RPMI7951 (cell line): ENCODE measurements at places on chromosomes 7 and 10. TPM values are rescaled to one million over a fixed set of nuclear protein-coding genes. Genes with fewer than 3 reads are reported as not detected.
A peak's percentile ranks its signal among the peaks of the same experiment; 100 is the strongest.

The PLEKHS1 gene
- 0.29 and 0.84 TPM in 2 replicates for total RNA-seq

The HOXA6 gene
- total RNA-seq: 1.8 and 7.2 TPM in 2 replicates

The HYCC1 gene
- 120 and 150 TPM in 2 replicates for total RNA-seq

The ALDH18A1 gene
- 54.2 and 64.5 TPM in 2 replicates for total RNA-seq

The MYH16 gene
- total RNA-seq: 1.1 and 1.2 TPM in 2 replicates

The ADAP1 gene
- 1.6 and 1.8 TPM in 2 replicates for total RNA-seq

The NPSR1 gene
- total RNA-seq: not detected in 2 replicates

The ARPC1A gene
- 251 and 266 TPM in 2 replicates for total RNA-seq

The IL15RA gene
- total RNA-seq: 15.3 and 18.5 TPM in 2 replicates

The CDC14C gene
- not detected in 2 replicates for total RNA-seq

The SLC26A3 gene
- total RNA-seq: not detected in 2 replicates

The FAM13C gene
- total RNA-seq: 3.4 and 4.1 TPM in 2 replicates

The AS3MT gene
- 1.3 and 1.9 TPM in 2 replicates for total RNA-seq

The INTS1 gene
- total RNA-seq: 43.3 and 49.5 TPM in 2 replicates

The TUBB8 gene
- not detected in 2 replicates for total RNA-seq

The LIPN gene
- total RNA-seq: not detected in 2 replicates

- DNase-seq: no peak
Observed at GRCh38 chr10:124978376-124978725, 36.4 kb downstream of the ZRANB1 start.

- DNase-seq: no peak
Observed at GRCh38 chr10:67770537-67770936, 67.5 kb downstream of the DNAJC12 start.

- DNase-seq: no peak
Observed at GRCh38 chr7:10756981-10757380, 216.7 kb upstream of the PHF14 start.

GRCh38 chr10:87927091-87927490 is 63.7 kb downstream of the PTEN start:
- peak; percentile 18 for DNase-seq

- DNase-seq: no peak
Observed at GRCh38 chr7:107394276-107394675, 75.6 kb upstream of the GPR22 start.

GRCh38 chr7:122397381-122397780 is 92.8 kb upstream of the FEZF1 start:
- no peak for DNase-seq

GRCh38 chr10:114499630-114500190 is 95.4 kb upstream of the AFAP1L2 start:
- DNase-seq: no peak

DNA sequence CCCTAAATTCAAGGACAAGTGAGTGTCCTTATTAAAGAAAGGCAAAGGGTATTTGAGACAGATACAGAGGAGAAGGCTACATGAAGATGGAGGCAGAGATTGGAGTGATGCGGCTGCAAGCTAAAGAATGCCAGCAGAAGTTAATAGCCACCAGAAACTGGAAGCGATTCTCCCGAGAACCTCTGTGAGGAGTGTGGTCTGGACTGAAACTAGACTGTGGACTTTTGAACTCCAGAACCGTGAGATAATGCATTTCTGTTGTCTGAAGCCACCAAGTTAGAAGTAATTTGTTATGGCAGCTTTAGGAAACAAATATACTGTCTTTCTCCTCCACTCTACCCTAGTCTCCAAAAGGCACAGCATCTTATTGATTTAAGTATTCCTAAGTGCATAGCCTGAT is 80.3 kb upstream of the CREB5 start:
- DNase-seq: no peak

- no peak for DNase-seq
Observed at GRCh38 chr10:60336901-60337630, 52.6 kb downstream of the ANK3 start.

DNA sequence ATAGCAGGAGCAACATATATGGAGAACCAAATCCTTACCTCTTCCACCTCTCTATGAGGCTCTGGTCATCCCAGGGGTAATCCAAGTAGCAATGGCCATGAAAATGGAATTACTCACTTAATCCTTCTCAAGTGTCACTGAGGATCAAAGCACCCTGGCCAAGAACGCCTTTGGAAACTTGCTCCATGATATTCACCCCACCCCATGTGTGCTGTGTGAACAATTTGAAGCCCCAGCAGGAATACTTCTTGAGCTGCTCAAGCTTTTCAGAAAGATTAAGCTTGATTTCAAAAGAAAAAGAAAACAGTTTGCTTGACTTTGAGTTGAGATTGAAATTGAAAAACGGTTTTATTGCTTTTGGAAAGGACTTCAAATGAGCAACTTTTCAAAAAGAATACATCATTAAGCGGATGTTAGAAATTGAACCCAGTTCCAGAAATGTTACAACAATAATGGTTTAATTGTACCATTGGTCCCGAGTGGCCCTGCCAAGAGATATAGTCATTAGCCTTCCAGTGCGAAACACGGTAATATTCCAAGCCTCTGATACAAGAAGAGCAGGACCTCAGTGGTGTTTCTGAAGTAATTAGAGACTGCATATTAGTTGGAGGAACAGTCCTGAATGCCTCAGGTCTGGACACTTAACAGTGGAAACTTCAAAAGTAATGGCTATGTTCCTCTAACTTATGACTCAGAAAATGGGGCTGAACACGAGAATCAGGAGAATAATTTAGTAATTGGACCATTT is 208.1 kb downstream of the NEBL start:
- DNase-seq: no peak

- no peak for DNase-seq
Observed at GRCh38 chr10:36026656-36027390, 384.7 kb upstream of the FZD8 start.

DNA sequence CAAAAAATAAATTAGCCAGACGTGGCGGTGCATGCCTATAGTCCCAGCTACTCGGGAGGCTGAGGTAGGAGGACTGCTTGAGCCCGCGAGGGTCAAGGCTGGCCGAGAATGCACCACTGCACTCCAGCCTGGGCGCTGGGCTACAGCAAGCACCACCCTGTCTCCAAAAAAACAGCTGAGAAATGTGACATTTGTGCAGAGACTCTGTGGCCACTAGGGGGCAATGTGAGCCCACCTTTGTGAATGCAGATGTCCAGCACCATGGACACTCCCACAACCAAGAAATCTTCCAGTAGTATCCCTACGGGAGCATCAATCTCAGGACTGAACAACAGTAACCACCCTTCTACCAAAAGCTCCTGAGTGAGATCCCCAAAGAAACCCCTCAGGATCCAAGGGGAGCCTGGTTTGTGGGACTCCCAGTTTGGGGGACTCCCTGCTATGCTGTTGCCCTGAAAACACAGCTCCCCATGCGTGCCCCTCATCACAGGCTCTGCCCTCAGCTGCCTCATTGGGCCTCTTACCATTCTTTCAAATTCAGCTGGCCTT is 6.2 kb upstream of the AHCYL2 start:
- DNase-seq: peak; percentile 80

DNA sequence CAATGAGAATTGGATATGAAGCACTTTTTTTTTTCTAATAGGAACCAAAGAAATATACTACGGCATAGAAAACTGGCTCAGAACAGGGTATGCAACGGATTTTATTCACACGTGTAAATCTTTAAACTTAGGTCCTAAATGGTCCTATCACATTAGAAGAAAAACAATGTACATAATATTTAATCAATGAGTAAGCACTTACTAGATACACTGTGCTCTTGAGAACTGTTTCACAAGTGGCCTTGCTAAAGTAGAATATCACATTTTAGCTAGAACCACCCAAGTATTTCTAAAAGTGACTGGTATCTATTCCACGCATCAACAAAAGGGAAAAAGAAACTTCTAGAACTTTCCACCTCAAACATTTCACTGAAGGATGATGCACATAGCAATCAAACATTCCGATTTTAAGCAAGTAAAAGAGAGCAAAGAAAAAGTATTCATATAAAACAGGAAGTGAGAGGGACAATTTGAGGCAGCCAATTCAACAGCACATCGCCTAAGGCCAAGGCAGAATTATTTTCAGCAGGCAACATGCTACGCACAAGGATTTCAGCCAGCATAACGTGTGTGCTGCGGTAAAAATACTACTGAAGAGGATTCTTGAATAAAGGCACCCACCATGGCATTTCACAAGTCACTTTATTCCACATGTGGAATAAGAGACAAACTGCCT is 55.8 kb downstream of the PARD3 start:
- peak; percentile 81 for DNase-seq

DNA sequence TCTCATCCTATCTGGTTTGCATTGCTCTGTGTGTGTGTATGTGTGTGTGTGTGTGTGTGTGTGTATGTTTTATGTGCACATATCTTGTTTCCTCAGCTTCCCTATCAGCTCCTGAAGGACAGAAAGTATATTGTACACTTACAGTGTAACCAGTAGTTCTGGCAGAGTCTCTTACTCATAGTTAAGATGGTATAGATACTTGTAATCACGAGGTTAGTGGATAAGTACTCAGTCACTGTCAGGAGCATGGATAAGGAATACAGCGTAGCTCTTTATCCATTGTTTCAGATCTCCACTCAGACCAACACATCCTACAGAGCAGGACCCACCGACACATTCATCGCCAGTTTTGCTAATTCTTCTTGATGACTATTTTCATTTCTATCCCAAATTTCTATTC is 275.0 kb downstream of the TSPAN12 start:
- no peak for DNase-seq

GRCh38 chr10:58836991-58837575 is 324.4 kb downstream of the BICC1 start:
- no peak for DNase-seq

DNA sequence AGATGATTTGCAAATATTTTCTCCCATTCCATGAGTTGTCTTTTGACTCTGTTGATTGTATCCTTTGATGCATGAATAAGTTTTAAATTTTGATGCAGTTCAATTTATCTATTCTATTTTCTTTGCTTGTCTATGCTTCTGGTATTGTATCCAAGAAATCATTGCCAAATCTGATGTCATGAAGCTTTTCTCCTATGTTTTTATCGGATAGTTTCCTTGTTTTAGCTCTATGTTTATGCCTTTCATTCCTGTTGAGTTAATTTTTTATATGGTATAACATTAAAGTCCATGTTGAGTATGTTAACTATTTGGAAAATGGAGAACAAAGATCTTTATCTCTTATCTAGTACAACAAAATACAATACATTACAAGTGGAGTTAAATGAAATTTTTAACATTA is 27.6 kb upstream of the VPS41 start:
- DNase-seq: no peak

DNA sequence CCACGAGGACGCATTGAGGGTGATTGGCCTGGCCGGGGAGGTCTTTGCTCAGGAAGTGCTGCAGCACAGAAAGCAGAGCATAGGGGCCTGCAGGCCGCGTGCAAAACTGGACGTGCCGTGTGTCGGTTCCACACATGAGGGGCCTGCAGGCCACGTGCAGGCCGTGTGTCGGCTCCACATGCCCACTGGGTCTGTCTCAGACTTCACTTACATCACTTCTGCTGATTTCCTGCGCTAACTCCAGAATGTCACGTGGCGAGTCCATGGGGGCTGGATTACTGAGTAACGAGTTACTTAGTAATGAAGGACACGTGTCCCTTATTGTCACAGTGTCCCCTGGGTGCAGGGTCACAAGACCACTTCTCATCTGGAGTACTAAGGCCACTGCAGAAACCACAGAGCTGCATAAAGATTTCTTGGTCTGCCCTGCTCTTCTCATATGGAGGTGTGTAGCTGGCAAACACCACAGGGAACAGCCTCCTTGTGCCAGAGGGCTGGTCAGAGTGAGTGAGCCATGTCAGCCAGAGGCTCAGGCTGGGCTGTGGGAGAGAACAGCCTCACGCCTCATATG is 60.8 kb downstream of the GDI2 start:
- no peak for DNase-seq

DNA sequence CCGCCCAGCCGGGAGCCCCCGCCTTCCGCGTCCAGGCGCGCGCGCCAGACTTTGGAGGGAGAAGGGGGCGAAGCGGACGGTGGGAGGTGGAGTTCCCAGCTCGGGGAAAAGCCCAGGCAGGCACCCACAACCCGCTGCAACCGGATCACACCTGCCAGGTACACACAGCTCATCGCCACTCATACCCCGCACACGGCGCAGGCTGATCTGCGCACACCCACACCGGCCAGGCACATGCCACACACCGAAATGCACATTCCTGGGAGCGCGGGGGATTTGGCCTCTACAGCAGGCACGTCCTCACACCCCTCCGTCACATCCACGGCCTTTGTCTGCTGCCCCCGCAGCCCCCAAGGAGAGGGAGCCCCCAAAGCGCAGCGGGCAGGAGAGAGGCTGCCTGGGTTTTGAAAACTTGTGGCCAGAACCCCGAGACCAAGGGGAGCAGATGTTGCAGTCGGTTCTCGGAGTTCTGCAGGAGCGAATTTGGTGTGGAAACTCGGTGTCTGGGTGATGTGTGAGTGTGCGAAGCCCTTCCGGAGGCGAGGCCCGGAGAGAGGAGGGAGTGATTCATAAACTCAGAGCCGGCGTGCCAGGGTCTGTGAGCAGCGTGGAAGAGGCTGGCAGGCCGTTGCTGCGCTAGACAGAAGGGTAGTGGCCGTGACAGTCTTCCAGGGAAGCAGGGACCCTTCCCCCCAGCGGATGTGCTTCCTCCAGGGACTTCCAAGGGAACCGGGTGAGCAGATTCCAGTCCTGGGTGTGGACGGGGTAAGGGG is 734 bp downstream of the CHST3 start:
- peak; percentile 78 for DNase-seq

GRCh38 chr10:11237571-11237970 is 219.9 kb downstream of the CELF2 start:
- no peak for DNase-seq

- DNase-seq: no peak
Observed at GRCh38 chr7:151427705-151428377, 12.1 kb downstream of the CRYGN start.

- no peak for DNase-seq
Observed at GRCh38 chr10:60086421-60086820, 180.1 kb upstream of the CCDC6 start.

DNA sequence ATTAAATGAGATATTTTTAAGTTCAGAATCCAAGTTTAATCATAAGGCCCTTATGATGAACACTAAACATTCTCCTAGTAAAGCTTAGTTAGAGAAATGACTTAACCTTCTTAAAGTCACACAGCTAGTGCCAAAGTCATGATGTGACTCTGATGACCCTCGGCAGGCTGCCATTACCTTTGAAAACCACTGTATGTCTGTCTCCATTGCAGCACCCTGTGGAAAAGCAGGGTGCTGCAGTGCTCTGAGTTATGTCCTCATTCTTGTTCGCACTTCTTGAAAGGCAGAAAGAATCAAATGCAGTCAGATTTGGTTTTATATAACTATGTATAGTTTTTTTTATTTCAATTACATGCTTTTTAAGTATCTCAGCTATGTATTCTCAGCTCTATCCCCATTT is 105.0 kb downstream of the PHTF2 start:
- DNase-seq: peak; percentile 21

GRCh38 chr10:60134548-60134947 is 228.2 kb upstream of the CCDC6 start:
- no peak for DNase-seq

- DNase-seq: peak; percentile 40
Observed at GRCh38 chr7:112938863-112939573, 147.6 kb downstream of the GPR85 start.

GRCh38 chr7:44162179-44162578 is 21.0 kb upstream of the MYL7 start:
- peak; percentile 69 for DNase-seq

- DNase-seq: peak; percentile 91
Observed at GRCh38 chr7:7176406-7177043, 5.8 kb upstream of the C1GALT1 start.
